ENCODE measurements at places on chromosomes 7 and 10.

- DNase-seq: no peak
Measured at GRCh38 chr7:41955451-41955850, 252.6 kb upstream of the INHBA start.

DNA sequence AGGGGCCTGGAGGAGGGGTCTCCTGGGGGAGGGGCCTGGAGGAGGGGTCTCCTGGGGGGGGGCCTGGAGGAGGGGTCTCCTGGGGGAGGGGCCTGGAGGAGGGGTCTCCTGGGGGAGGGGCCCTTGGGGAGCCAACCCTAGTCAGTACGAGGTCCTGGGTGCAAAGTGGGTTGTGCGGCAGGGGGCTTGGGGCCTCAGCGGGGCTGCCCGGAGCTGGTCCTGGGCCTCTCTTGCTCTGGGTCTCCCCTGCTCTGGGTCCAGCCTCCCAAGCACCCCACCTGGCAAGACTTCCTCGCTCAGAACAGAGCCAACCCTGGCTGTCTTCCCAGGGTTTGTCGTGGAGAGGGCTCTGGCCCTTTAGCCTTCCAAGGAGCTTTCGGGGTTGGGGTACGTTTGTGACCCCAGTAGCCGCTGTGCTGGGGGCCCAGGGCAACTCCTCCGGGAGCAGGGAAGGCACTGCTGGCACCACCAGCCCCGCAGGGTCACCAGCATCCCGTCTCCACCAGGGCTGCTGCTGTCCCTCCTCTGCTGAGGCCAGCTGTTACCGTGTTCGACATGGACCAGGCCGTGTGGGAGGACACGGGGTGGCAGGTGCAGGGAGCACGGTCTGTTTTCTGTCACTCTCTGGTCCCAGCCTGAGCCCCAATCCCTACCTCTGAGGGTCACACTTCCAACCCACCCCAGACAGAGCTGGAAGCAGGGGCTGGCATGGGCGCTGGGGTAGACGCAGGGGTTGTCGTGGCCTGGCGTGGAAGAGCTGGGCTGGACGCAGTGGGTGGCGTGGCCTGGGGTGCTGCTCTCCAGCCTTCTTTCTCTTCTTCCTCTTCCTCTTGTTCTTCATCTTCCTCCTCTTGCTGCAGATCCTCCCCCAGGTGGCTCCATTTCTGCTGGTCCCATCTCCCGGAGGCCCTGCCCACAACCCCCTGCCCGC, 22.8 kb downstream of the PWWP2B start:
- DNase-seq: no peak

DNA sequence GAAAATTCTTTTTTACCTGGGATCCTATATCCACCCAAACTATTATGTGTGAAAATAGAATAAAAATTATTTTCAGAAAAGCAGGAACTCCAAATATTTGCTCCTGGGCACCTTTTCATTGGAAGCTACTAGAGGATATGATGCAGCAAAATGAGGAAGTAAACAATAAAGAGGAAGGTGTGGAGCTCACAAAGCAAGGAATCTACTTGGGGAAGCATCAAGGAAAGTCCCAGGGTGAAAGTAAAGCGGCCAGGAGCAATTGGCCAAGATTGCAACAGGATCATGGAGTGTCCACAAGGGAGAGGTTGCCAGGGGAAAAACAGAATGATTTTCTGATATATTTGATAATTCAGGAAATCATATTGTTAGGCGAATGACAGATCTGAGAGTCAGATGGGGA, 80.8 kb downstream of the CARD11 start:
- no peak for DNase-seq

DNA sequence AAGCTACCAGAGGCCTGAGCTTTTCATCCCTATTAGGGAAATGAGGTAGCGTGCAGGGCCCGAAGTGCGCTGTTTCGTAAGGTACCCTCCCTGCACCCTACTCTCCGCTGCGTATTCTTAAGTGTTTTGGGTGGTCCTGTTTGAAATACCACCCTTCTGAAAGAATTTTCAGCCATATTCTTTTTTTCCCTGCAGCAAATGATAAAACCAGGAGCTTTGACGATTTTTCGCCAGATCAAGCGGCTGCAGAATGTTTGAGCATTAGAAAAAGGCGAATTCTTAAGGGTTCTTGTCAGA, 1.2 kb downstream of the RSBN1L start:
- no peak for DNase-seq

GRCh38 chr10:69910561-69910960, 108.9 kb downstream of the COL13A1 start:
- DNase-seq: no peak

DNA sequence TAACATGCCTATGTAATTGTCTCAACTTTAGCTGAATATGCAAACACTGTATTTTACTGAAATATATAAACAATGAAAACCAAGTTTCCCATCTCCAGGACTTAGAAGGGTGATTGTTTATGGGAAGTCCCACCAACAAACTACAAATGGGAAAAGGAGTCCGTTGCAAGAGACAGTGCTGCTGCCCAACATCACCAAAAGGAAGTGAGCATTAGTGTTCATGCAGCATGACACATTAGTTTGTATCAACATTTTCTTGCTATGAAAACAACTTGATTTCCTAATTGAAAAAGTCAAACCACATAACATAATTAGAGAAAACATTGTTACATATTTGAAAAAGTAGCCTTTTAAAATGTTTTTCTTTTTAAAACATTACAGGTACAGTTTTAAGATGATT, 138.5 kb downstream of the ZNF438 start:
- DNase-seq: no peak

GRCh38 chr10:58892031-58892531, 284.4 kb upstream of the PHYHIPL start:
- DNase-seq: no peak

DNA sequence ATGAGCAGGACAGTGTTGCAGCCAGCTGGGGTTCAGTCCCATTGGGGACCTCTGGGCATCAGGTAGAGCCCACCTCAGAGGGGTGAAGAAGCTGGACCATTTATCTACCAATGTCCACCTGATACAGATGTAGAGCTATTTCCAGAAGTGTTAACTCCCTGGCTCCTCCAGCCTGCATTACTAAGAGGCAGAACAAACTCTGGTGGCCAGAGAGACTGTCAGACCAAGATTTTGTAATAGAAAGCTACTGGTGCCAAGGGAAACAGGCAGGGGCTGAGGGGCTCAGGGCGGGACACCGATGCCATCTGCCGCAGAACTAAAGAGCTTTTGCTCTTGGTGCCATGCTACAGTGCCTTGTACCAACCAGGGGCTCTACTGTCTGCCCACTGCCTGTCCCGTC, 268.2 kb upstream of the HABP2 start:
- DNase-seq: no peak
